ENCODE measurements at places on chromosomes 2 and 18. TPM values are rescaled to one million over a fixed set of nuclear protein-coding genes. Genes with fewer than 3 reads are reported as not detected.
A peak's percentile ranks its signal among the peaks of the same experiment; 100 is the strongest.

- DNase-seq: peak; percentile 56
These were observed 6.3 kb downstream of the C2orf81 start for GRCh38 chr2:74414881-74415761.

- peak; percentile 82 for DNase-seq
These were observed 21.3 kb downstream of the FBLN7 start for GRCh38 chr2:112159454-112159921.

- no peak for DNase-seq
These were observed 747.2 kb downstream of the SATB2 start for GRCh38 chr2:198710562-198710961.

- no peak for DNase-seq
These were observed 44.0 kb downstream of the KIF3C start for GRCh38 chr2:25938345-25938744.

- no peak for DNase-seq
These were observed 71.0 kb downstream of the DTNB start for GRCh38 chr2:25602333-25602723.

- DNase-seq: no peak
These were observed 10.0 kb upstream of the STPG4 start for GRCh38 chr2:47165001-47165555.

DNA sequence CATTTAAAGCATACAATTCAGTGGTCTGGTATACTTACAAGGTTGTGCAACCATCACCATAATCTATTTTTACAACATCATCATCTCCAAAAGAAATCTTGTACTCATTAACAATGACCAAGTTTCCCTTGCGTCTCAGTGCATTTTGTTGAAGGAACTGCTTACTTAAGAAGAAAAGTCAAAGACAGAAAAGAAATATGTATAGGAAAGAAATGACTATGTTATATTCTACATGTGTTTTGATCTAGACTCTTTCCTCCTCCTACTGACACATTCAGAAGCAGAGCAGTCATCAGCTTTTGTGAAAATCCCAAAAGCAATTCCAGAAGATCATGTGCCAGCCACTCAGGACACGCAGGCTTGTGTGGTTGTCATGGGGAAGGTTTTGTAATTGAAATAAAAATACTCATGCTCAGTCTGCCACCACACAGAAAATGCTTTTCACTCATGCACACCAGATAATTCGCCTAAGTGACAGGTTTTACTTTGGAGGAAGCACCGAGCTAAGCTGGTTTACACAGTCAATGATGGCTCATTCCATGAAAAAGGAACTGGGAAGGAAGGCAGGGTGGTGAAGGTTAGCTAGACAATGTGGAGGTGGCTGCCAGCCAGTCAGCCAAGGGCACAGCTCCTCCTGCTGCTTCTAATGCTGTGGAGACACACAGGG, 158.5 kb upstream of the REV1 start:
- DNase-seq: no peak

GRCh38 chr2:114265261-114265660, 177.2 kb upstream of the DPP10 start:
- no peak for DNase-seq

DNA sequence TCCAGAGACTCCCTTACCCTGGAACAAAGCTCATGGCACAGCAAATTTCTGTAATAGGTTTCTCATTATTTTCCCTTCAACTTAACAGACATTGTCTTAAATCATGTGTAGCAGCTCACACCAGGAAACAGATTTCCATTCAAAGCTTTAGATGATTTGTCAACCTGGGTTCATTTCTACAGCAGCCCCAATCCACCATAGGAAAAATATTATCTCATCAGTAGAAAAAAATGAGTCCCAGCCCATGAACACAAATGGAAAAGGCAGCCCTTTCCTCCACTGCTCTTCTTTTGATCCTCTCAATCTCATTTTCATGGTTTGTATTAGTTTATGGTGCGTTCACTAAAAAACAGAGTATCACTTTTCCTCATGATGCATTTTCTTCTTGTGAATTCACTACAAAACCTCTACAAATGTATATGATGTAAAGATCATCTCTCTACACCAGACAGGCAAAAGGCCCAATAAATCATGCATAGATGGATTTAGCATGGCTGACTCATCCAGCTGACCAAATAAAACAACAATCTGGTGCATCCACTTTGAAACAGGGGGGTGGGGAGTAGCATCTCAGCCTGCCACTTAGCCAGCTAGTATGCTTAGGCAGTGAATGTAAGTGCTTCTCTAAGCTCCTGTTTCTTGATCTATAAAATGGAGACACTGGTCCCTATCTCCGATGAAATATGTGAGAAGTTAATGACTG, 78.6 kb downstream of the SATB2 start:
- DNase-seq: no peak

GRCh38 chr2:170196963-170197362, 19.0 kb downstream of the MYO3B start:
- DNase-seq: no peak

SPR gene
- total RNA-seq: 27.0 TPM
